ENCODE measurements at places on chromosomes 16 and 17.

GRCh38 chr17:39069114-39069756, 82.2 kb downstream of the PLXDC1 start:
- DNase-seq: no peak

DNA sequence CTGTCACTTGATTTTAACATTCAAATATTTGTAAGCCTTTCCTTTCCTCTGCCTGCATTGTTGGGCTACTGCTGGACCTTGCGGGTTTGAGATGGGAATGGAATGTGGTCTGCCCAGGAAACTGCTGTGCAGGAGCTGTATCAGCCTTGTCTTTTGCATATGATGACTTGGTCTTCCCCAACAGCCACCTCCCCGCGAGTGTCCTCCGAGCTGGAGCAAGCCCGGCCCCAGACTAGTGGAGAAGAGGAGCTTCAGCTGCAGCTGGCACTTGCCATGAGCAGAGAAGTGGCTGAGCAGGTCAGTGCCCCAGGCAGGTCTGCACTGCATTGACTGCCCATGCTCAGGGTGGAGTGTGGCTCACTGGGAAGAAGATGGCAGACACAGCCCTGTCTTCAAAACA, 52.8 kb downstream of the B9D1 start:
- DNase-seq: no peak

DNA sequence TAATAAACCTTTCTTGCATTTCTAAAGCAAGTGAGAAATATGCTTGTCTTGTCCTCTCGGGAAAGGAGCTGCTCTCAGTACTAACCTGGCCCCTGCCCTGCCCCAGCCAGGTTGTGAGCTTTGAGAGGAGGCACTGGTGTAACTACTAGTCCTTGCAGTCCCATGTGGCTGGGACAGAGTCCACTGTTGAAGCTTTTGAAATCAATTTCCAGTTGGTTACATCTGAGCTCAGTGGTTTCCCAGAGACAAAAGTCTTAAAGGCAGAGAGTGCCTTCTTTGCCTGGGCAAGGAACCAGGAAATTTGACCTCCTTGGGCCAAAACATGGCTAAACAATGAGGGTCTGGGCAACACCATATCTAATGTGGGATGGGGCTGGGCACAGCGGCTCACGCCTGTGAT, 48.7 kb downstream of the GSG1L start:
- no peak for DNase-seq

GRCh38 chr17:72474719-72475477, 354.1 kb downstream of the SOX9 start:
- DNase-seq: no peak

DNA sequence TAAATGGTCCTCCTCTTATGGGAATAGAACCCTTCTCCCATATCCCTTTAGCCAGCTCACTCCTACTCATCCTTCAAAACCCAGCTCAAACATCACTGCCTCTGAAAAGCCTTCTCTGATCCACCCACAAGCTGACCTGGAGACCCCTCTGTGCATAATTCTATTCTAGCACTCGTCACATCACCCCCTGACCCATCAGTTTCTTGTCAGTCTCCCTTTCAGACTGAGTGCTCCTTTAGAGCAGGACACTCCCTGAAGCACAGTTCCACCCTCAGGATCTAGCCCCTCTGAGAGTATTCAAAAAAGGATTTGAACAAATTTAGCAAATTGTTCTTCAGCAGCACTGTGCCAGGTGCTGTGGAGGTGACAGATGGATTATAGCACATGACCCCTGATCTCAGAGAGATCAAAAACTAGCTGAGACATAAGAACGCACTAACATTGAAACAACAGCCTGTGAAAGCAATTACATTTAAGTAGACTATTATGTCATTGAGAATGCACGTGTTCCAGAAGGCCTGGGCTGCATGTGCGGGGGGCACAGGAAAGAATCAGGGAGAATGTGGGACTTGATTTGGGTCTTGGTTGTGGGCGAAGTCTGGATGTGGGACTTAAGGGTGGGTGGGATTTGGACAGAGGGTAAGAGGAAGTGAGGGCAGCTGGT, 43.5 kb downstream of the MRPS23 start:
- DNase-seq: no peak

- DNase-seq: no peak
Measured at GRCh38 chr17:50130559-50131305, 772 bp upstream of the SAMD14 start.

GRCh38 chr16:61050547-61050946, 985.7 kb downstream of the CDH8 start:
- DNase-seq: no peak

DNA sequence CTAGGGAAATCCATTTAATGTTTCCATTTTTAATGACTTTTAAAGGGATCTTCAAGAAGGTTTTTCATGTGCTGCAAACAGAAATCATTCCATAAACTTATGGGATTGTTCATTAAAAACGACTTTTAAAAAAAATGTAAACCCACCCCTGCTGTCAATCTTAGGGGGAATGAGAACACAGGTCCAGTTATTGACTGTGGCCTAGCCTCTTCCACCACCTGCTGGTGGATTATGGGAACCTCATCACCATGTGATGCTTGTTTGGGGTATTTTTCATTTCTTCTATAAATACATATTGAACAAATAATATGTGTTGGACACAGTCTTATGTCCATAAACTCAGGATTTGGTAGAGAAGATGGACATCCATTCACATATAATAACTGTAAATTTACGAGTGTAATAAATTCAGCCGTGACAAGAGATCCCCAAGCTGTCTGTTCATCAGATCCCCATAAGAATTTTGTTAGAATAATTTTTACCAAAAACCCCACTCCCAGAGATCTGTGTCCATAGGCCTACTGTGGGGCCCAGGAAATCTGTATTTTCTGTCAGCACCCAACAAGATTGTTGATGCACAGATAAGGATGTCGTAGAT, 42.0 kb upstream of the TMC5 start:
- no peak for DNase-seq

GRCh38 chr16:35745191-35745590, 2285.8 kb downstream of the TP53TG3F start:
- DNase-seq: no peak

DNA sequence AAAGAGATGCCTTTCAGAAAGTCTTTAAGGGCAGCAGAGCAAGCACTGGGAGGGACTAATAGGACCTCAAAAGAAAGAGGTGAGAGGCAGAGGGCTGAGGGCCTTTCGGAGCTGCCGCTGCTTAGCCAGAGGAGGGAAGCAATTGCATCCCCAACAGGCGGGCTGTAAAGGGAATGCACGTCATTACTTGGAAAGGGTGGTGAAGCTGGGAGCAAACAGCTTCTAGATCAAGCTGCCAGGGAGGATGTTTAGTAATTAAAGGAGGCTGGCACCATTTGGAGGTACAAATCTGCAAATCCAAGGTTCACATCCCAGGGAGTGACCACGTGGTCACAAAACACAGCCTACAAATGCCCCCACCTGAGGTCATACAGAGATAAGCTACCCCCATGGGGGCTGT, 429.0 kb upstream of the RBFOX1 start:
- no peak for DNase-seq

DNA sequence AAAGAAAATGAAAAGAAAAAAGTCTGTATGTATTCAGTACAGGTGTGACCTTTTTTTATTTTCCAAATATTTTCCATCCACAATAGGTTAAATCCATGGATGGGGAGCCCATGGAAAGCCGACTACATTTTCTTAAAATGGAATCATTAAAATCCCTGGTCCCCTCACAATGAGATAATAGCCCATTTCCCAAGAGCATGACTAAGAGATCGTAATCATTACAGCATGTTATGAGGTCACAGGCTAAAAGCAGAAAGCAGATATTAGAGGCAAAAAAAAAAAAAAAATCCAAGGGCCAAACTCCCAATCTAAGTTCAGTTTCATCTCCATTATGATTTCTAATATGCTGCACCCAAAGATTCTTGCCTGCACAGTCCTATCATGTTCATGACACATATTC, 44.7 kb downstream of the CYTH1 start:
- DNase-seq: no peak

GRCh38 chr17:63692195-63692816, 7.6 kb downstream of the LIMD2 start:
- DNase-seq: no peak

- DNase-seq: no peak
Measured at GRCh38 chr17:60652454-60653247, 25.0 kb upstream of the BCAS3 start.

GRCh38 chr16:27254262-27254811, 14.2 kb downstream of the NSMCE1 start:
- no peak for DNase-seq

DNA sequence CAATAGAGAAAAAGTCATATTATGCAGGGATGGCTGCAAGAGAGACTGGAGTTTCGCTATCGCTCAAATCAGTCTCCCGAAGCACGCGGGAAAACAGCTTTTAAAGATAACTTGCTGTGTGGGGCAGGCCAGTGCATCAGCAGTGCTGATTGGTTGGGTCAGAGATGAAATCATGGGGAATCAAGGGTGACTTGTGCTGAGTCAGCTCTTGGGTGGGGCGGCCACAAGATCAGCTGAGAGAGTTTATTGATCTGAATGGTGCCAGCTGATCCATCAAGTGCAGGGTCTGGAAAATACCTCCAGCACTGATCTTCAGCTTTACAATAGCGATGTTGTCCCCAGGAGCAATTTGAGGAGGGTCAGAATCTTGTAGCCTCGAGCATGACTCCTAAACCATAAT, 430.5 kb downstream of the RBFOX1 start:
- DNase-seq: no peak

- no peak for DNase-seq
Measured at GRCh38 chr16:85569039-85569614, 44.0 kb upstream of the GSE1 start.

- no peak for DNase-seq
Measured at GRCh38 chr16:82895843-82896242, 269.1 kb downstream of the CDH13 start.

- DNase-seq: no peak
Measured at GRCh38 chr17:49187301-49187700, 23.1 kb downstream of the GNGT2 start.

GRCh38 chr17:44601973-44602372, 44.7 kb downstream of the FZD2 start:
- DNase-seq: no peak

- DNase-seq: no peak
Measured at GRCh38 chr17:78896091-78896833, 6.7 kb downstream of the CEP295NL start.

DNA sequence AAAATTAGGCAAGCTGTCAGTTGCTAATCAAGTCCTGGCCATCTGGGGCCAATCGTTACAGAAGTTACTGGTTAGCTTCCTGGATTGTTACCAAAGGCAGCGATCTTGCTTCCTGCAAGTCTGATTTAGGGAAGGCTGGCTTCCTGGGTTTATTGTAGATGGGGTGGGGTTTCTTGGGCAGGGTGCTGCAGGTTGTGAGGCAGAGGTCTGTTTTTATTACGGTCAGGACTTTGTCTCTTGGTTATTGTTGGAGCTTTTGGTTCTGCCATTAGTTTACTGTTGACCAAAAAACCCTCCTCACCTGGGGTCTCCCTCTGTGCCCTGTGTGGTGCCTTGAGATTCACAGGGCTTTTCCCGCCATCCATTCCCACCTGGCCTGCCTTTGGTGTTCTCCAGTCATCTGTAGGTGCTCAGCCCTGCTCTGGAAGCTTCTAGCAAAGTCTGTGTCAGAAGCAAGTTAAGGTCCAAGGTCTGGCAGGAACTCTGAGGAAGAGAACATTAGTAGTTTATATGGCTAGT, 36.9 kb downstream of the SLC47A1 start:
- no peak for DNase-seq

GRCh38 chr17:11742886-11743285, 144.6 kb downstream of the DNAH9 start:
- DNase-seq: no peak

DNA sequence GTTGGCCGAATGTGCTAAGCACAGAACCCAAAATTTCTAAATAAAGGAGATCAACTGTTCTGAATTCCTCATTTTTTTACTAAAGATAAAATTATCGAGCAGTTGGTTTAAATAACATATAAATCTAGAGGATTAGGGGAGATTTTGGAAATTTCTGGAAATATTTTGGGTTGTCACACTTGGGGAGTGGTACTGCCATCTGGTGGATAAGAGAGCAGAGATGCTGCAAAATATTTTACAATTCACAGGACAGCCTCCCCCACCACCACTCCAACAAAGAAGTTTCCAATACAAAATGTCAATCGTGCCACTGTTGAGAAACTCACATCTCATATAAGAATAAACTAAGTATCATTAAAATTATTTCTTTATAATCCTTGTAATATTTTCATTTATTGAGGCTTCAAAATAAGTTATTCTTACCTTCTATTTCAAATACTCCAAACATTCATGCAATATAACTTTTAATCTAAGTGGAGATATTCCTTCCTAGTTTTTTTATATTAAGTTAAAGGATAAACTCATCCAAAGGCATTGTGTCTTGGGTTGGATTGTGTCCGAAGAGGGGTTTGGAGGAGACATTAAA, 17.0 kb upstream of the ABCA8 start:
- no peak for DNase-seq

DNA sequence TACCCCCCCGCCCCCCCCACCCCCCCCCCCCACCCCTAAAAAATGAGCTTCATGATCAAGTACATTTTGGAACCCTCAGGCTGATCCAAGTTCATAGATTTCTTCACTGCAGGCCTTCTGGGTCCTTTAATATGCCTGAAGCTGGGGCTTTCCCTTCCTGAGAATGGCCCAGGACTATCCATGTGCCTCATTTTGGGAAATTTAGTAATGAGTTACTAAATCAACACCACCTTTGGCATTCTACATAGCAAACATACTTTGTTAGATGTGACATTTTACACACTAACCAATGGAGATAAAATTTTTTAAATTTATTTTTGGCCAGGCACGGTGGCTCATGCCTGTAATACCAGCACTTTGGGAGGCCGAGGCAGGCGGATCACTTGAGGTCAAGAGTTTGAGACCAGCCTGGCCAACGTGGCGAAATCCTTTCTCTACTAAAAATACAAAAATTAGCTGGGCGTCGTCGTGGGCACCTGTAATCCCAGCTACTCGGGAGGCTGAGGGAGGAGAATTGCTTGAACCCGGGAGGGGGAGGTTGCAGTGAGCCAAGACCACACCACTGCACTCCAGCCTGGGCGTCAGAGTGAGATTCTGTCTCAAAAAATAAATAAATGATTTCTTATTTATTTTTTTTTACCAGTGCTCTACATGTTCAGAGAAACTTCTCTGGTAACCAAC, 14.0 kb downstream of the HERPUD1 start:
- DNase-seq: no peak

DNA sequence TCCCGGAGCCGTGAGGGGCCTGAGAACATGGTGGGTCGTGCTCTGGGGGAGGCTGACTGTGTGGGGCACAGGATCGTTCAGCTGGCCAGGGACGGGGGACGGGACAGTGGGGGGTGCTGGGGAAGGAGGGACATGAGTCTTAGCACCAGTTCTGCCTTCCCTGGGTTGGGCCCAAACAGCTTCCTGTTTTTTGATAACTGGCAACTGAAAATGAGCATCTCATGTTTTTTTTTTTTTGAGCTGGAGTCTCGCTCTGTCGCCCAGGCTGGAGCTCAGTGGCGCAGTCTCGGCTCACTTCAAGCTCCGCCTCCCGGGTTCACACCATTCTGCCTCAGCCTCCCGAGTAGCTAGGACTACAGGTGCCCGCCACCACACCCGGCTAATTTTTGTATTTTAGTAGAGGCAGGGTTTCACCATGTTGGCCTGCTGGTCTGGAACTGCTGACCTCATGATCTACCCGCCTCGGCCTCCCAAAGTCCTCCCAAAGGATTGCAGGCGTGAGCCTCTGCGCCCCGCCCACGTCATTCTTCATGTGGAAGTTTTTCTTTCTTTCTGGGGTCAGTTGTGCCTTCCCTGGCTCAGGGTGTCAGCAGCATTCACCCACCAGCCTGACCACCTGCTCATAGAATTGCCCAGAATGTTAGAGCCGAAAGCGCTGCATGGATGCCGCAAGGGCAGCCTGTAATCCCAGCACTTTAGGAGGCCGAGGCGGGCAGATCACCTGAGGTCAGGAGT, 6.4 kb downstream of the ASPSCR1 start:
- no peak for DNase-seq

Measured in stimulated activated CD8-positive, alpha-beta memory T cell treated with anti-CD3 and anti-CD28 coated beads, Interleukin-7, amount 100 ng/mL, for 1 hour (primary cell).